Kasumi-1 (cell line): ENCODE measurements at places on chromosomes 12 and 14.

DNA sequence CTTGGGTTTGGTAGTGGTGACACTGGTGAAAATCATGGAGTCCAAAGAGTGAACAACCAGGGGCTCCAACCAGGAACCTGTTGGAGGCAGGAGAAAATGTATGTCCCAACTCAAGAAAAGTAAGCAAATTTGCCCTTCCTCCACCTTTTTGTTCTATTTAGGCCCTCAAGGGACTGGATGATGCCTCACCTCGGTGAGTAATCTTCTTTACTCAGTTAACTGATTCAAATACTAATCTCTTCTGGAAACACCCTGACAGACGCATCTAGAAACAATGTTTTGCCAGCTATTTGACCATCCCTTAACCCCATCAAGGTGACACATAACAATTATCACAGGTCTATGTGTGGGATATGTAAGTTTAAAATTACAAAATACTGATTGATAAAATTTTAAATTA is 272.4 kb upstream of the FOXG1 start:
- DNase-seq: no peak

DNA sequence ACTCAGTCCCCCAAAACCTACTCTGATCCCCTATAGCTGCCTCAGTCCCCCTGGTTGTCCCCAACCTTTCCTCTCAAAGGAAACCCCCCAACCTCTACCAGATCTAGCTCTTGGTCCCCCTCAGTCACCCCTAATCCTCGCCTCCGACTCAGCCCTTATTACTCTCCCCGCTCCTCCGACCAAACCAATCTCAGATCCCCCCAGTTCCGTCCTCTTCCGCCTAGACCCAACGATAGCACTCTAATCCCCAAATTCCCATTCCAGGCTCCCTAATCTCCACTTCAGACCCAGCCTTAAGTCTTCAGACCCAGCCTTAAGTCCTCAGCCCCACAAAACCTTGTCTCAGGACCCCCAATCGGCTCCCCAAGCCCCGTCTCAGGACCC is 612 bp downstream of the VPS37B start:
- DNase-seq: no peak

GRCh38 chr12:524167-524951 is 64.6 kb downstream of the B4GALNT3 start:
- no peak for DNase-seq

DNA sequence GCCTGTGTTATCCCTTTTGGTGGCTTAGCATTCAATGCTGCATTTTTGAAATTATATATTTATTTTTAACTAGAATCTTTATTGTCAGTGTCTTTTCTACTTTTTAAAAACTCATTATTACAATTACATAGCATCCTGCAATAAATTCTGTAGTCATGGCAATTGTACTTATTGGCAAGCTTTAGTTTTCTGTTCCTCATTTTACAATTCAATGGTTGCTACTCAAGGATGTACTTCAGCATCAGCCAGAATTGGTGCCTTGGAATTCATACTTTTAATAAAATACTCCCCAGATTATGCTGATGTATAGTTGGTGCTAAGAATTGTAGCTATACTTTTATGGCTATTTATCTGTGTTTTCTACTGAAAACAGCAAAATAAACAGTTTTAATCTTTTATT is 1756.8 kb upstream of the SEL1L start:
- DNase-seq: no peak

DNA sequence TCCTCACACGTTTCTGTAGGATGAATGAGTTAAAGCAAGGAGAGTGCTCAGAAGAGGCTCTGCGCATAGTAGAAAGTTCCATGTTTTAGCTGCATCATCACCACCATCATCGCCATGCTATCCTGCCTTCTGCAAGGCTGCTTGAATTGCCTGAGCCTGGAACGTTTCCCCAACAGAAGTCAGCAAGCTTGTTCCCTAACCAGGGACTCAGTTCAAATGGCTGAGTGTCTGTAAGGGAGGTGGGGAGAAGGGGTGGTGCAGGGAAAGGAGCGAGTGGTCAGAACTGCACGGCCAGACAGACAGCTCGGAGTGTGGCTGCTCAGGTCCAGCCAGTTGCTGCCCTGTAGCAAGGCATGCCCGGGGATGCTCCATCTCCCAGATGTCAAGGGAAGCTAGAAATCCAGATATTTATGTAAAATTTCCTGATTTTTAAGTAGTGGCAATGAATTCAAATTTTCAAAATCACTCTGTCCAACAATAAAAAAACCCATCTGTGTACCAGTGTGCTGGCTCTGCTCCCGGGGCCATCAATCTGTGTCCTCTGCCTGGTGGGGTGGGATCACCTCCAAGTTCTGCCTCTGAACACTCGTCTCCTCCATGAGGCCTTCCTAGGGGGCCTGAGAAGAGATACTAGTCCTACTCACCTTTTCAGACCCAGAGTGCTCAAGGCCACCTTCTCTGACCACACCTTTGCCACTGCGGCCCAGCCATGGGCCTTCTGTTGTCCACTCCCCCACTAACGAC is 162.7 kb downstream of the FOXN3 start:
- no peak for DNase-seq

DNA sequence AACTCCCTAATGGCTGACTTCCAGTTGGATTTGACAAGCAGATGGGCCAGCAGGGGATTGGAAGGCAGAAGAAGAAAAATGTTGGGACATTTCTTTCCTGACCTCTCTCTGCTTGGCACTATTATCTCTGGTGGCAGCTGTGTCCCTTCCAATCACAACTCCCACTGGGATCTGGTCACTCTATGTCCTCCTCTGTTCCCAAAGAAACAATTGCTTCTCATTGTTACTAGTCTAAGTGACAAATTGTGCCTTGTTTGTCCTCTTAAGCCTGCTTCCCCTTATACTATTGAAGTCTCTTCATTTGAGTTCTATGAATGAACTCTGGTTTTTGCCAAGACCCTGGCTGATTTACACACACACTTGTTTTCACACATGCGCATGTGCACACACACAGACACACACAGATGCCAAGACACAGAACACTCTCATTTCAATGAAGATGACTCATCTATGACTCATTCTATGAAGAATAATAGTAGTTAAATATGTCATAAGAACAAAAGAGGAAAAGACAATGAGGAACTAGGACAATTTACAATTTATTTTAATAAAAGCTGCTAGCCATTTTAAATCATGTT is 83.0 kb upstream of the FAR2 start:
- peak; percentile 50 for DNase-seq

DNA sequence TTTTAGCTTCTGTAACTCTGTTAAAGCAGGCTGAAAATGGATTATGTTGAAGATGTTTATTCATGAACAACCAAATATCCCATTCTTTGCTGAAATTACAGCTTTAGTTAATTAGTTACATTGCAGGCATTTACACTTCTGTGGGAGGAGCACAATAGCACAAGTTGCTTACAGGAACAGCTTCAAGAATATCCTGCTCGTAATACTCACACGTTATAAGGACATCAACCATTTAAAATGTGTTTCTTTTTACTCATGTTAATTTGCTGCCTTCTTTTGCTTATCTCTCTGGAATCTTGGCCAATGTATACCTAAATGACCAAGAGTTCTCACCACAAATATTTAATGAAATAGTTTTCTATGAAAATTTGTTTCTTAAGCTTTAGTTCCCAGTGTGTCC is 305.2 kb upstream of the SYT1 start:
- no peak for DNase-seq

DNA sequence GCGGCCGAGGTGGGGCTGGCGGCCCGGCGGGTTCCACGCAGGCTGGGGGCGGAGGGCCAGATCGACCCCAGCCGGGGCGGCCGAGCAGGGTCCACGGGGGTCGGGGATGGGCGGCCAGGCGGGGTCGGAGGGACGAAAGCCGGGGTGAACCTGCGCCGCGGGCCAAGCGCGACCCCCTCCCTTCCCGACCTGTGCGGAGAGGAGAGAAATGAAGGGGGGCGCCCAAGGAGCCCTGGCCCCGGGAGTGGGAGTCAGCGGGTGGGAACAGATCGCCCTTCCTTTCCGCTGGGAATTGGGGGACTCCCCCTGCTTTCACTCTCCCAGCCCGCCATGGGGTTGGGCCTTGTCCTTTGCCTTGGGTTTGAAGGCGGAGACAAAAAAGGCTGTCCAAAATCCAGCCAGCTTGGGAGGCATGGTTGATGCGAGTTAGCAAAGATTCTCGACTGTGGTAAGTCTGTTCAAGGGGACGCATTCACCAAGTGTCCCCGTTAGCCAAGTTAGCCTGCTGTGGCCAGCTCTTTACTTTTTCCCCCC is 559 bp upstream of the CKAP4 start:
- no peak for DNase-seq

DNA sequence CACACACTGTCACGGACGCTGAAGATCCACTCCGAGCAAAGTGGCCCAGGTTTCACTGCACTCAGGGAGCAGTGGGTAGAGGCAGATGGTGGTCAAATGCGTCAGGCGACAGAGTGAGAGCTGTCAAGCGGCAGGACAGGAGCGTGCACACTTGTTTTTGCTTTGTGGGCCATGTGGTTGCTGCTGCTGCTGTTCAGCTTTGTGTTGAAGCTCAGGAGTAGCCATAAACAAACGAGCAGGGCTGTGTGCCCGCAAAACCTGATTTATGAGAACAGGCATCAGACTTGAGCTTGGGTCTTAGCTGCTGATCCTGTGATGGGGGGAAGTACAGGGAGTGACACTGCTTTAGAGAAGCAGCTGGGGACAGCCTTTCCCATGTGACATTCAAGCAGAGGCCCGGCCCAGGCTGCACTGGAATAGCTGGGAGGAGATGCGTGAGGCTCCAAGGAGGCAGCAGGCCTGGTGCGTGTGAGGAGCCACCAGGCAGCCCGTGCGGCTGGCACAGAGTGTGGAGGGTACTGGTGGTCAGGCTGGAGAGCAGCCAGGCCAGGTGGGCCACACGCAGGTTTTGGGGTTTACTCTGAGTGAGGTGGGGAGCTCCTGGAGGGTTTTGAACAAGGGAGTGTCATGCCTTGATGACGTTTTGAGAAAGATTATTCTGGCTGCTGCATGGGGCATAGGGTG is 31.1 kb upstream of the ASPG start:
- no peak for DNase-seq

GRCh38 chr12:5200278-5201087 is 156.8 kb downstream of the KCNA5 start:
- no peak for DNase-seq

DNA sequence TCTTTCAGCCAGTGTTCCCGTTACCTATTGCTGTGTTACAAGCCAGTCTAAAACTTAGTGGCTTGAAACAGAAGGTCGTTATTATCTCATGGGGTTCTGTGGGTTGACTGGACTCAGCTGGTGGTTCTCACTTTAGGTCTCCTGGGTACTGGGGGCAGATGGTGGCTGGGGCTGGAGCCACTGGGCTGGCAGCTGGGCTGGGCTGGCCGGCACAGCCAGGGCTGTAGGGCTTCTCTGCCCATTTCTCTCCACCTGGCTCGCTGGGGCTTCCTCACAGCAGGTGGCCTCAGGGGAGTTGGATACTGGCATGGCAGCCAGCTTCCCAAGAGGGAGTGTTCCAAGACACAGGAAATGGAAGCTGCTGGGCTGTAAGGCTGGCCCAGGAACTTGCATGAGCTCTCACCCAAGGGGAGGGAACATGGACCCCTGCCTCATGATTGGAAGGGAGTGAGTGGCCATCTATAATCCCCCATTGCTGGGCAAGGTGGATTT is 27.0 kb downstream of the TUNAR start:
- no peak for DNase-seq

GRCh38 chr12:92769124-92769901 is 66.5 kb downstream of the PLEKHG7 start:
- peak; percentile 70 for DNase-seq

DNA sequence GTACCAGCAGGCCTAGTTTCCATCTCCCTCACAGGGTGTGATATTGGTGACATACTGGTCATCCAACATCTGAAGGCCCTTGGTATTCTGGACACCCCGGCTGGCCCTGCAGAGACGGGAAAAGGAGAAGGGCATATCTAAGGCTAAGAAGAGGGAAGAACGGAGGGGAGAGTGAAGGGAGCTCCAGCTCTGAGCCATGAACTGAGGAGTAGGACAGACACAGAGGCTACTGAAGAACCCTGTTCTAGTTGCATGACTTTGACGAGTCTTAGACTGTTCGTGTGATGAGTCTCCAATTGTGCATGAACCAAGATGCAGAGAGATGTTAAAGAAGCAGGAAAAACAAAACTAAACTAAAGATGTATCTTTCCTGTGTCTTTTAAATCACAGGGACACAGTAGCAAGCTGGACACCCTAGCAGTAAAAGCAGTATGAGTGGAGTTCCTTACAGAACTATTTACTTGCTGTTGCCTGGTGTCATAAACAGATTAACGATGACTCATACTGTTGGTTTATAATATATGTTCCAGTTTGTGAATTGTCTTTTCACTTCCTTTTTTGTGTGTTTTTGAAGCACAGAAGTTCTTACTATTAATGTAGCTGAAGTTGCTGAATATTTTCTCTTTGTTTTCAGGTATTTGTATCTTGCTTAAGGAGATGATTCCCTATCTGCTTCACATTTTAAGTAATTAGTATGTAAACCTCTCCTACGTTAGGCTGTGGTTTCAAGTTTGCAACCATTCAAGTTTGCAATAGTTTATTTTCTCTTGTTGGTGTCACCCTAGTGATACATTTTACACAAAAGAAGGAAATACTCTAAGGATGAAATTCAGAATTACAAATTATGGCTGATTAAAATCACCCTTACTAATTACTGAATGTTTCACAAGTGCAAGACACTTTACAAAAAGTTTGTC is 15.7 kb downstream of the FAR2 start:
- DNase-seq: peak; percentile 85
